ENCODE measurements at places on chromosomes 2 and 18.

DNA sequence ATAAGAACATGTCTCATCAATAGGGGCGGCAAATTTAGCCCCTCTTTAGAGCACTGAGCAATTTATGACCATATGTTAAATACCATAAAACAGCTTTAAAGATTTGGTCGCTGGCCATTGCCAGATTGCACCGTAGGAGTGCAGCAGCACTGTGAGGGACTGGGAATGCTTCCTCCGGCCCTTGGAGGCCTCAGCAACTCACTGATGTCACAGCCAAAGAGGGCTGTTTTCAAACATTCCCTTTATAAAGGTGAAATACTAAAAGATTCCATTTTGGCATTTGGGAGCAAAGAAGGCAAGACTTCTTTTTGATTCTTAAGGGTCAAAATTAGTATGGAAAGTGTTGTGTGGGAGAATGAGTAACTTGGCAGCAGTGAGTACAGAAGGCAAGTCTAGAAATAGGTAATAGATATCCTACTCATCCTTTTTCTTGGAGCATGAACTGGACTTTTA is 63.7 kb downstream of the BABAM2 start:
- DNase-seq: no peak

DNA sequence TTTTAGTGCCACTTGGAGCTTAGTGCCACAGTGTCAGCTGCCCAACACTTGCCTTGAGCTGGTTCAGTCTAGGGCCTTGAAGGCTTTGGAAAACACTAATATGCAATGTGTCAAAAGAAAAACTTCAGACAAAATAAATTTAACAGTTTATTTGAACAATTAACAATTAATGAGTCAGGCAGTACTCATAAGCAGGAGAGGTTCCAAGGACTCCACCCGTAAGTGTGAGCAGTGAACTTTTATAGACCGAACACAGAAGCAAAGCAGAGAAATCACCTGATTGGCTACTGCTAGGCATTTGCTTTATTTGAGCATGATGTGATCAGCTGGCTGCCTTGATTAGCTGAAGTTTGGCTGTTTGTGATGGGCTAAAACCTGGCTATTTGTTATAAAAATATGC is 49.5 kb upstream of the TBC1D8 start:
- DNase-seq: no peak

DNA sequence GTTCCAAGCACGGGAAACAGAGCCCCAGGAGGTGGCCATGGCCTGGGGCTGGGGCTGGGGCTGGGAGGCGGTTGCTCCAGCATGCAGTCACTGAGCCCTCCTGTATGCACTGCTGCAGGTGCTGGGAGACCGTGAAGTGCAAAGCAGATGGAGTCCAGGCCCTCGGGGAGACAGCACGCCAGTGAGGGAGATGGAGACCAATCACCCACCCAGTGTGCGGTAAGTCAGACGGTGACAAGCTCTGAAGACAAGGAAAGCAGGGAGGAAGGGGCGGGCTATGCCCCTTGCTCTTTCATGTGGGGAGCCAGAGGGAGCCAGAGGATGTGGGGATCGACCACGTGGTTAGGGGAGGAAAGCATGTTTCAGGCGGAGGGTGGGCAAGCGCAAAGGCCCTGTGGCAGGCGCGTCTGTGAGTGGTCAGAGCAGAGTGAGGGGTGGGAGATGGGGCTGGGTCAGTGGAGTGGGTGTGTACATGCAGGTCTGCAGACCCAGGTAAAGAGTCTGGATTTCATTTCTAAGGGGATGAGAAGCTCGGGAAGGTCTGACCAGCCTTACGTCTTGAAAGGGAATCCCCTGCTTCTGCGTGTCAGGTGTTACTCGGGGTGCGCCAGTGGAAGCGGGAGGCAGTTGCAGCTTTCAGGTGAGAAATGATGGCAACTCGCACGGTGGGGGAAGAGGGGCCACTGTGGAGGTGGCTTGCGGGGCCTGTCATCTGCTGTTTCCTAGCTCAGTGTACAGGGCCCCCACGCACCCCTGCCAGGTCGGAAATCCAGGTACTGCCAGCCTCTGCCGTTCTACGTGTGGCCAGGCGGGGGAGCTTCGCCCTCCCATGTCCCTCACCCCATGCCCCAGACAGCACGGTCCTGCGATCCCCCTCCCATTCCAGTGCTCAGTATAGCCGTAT is 19.4 kb downstream of the RRM2 start:
- DNase-seq: no peak

GRCh38 chr2:145114726-145115125 is 594.8 kb upstream of the ZEB2 start:
- DNase-seq: no peak

GRCh38 chr2:28268386-28268785 is 124.3 kb upstream of the FOSL2 start:
- DNase-seq: no peak

DNA sequence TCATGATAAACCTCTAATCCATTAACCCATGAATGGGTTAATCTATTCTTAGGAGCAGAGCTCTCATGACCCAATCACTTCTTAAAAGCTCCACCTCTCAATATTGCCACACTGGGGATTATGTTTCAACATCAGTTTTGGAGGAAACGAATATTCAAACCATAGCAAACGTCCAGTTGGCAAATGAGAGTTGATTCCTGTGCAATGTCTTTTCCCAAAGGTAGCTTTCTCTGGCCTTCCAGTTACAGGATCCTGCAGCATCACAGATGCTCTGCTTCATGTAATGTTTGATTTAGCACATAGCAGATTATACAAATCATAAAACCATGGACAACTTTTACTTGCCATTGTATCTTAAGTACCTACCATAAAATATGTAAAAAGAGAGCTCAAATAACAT is 481.0 kb downstream of the TNS1 start:
- DNase-seq: no peak

DNA sequence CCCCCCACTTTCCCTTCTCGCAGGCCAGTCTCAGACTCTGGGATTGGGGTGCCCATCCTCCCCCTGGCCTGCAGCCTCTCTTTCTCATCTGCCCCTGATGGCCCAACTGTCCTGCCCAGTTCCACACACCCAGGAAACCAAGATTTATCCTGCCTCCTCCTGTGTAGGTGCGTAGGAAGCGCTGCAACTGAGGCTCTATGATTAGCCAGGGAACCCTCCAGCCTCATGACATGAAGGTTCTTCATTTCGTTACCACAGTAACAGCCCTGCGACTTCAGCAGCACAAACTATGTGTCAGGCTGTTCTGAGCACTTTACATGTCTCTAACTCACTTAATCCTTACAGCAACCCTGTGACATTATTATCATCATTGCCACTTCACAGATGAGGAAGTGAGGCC is 305.9 kb downstream of the CELF4 start:
- no peak for DNase-seq

- no peak for DNase-seq
Observed at GRCh38 chr2:10764896-10765295, 43.5 kb downstream of the ATP6V1C2 start.

GRCh38 chr2:159208438-159208837 is 78.1 kb downstream of the WDSUB1 start:
- DNase-seq: no peak

GRCh38 chr2:96157649-96158553 is 12.7 kb upstream of the DUSP2 start:
- no peak for DNase-seq

DNA sequence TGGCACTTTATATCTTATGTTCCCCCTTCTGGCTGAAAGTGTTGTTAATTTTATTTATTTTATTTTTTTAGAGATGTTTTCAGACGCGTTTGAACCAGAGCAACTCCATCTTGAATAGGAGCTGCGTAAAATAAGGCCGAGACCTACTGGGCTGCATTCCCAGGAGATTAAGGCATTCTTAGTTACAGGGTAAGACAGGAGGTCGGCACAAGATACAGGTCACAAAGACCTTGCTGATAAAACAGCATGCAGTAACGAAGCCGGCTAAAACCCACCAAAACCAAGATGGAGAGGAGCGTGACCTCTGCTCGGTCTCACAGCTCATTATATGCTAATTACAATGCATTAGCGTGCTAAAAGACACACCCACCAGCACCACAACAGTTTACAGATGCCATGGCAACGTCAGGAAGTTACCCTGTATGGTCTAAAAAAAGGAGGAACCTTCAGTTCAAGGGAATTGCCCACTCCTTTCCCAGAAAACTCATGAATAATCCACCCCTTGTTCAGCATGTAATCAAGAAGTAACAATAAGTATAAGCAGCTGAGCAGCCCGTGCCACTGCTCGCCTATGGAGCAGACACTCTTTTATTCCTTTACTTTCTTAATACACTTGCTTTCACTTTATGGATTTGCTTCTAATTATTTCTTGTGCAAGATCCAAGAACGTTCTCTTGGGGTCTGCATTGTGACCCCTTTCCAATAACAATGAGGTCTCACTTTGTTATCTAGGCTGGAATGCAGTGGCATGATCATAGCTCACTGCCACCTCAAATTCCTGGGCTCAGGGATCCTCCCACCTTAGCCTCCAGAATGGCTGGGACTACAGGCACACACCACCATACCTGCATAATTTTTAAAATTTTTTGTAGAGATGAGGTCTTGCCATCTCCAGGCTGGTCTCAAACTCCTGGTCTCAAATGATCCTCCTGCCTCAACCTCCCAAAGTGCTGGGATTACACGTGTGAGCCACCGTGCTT is 55.9 kb downstream of the CACNB4 start:
- no peak for DNase-seq
